ENCODE measurements at places on chromosomes 6 and 20. TPM values are rescaled to one million over a fixed set of nuclear protein-coding genes. Genes with fewer than 3 reads are reported as not detected.
A peak's percentile ranks its signal among the peaks of the same experiment; 100 is the strongest.

Gene GGT7
- polyA plus RNA-seq = 10.6 TPM

- DNase-seq = no peak
Observed at GRCh38 chr20:60768216-60768615, 483.8 kb upstream of the CDH4 start.

Gene SMIM13
- 12.7 TPM for polyA plus RNA-seq

- DNase-seq = no peak
Observed at GRCh38 chr20:58690396-58691135, 2.0 kb upstream of the NPEPL1 start.

DNA sequence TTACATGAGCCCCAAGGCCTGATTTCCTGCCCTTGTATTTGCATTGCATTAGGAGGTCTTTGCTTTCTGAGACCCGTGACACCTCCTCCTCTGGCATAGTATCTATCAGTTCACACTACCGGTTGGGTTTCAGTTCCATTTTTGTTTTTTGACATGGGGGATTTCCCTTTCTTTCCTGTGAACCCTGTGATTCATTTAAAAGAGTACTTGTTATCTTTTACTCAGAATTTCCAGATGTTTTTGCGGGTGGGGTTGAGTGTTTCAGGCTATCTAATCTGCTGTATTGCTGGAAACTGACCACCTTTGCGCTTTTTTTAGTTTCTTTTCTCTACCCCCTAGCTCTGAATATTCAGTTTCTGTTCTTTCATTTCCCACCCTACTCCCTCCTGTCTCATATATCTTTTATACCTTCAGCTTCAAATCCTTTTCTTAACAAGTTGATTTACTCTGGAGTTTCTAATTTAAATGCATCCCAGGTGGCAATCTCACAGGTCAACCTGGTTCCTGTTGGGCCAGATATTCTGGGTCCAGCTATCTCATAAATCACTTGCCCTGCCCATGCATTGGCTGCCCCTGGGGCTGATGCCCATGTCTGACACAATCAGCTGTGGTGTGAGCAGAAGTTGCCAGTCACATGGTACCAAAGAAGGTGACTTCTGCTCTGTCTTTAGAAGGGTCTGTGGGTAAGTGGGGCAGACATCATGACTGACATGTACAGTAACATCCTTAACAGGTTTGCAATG lies 14.3 kb upstream of the NCOA3 start:
- no peak for DNase-seq

GRCh38 chr6:117501722-117502121 lies 19.2 kb downstream of the DCBLD1 start:
- no peak for DNase-seq

DNA sequence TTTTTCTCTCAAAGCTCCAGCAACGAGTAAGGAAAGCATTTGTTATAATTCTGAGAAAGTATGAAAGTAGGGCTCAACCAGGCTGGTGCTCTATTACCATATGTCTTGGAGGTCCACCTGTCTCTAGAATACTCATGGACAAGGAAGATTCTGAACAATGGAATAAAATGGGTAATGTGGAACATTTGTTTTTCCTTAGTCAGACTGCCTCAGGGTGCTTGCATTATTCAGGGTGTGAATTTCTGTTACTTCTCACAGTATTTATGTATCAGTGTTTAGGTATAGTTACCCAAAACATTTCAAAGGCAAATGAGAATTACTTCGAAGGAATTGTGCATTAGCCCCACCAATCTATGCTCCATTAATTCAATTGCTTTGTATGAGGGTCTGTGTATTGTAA lies 586.2 kb upstream of the CITED2 start:
- DNase-seq = no peak

- DNase-seq = no peak
Observed at GRCh38 chr6:155190677-155191076, 73.1 kb upstream of the CLDN20 start.

GRCh38 chr6:118639054-118639964 lies 12.1 kb downstream of the CEP85L start:
- DNase-seq = no peak

DNA sequence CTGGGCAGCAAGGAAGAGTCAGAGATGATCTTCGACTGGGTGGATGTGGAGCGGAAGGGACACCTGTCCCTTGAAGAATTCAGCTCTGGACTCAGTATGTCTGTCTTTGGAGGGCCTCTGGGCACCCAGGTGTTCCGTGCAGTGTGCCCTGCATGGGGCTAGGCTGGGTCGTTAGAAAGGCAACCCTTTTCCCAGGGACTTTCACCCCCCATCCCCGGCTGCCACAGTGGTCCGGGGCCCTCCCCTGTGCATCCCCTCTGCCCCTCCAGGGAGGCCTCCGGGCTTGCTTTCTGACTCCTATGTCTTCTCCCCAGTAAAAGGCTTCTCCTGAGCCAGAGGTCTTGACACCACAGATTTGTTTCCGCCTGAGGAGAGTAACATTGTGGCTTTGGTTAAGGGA lies 16.2 kb downstream of the RAB44 start:
- no peak for DNase-seq

Gene MUC21
- polyA plus RNA-seq = not detected

DNA sequence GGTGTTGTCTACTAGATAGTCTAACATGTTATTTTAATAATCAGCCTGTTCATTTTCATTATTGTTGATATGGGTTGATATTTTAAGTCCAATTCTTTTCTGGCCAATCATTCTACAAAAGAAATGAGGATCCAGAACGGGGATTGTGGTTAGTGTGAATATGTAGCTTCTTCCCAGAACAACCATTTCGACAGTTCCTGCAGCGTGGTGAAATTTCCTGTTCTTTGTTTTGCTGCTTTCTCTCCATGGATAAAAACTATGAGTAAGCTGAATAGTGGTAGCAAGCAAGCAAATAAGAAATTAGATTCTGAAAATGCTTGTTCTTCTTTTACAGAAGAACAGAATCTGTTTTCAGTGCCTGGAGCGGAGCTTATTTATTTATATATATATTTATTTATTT lies 65.5 kb upstream of the F13A1 start:
- no peak for DNase-seq

Gene SHLD1
- polyA plus RNA-seq = 6.5 TPM

Gene ITPR3
- polyA plus RNA-seq = 20.8 TPM

Gene MUC22
- not detected for polyA plus RNA-seq

Gene NR2E1
- not detected for polyA plus RNA-seq

Gene DEFB126
- polyA plus RNA-seq = not detected

DNA sequence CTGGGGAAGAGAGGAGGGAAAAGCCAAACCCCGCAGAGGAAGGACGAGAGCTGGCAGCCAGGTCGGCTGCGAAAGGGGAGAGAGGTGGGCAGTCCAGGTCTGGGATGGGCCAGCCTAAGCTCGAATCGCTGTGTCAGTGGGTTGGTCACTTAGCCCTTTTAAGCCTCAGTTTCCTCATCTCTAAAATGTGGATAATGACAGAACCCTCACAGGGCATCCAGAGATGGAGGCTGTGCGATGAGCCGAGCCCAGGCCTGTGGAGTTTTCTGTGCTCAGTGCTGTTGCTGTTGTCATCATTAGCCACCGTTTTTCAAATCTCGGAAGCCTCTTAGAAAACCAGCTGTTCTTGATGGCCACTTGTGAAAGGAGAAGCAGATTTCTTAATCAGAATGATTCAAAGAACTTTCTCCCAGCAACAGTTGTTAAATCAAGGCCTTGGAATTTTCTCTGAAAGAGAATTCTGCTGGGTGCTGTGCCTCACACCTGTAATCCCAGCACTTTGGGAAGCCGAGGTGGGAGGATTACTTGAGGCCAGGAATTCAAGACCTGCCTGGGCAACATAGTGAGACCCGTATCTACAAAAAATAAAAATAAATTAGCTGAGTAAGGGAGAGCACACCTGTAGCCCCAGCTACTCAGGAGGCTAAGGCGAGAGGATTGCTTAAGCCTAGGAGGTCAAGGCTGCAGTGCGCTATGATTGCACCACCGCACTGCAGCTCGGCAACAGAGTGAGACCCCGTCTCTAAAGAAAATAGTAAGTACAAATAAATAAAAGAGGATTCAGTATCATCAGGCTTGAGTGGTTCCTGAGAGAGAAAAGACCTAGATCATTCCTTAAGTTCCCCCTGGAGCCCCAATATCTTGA lies 46.3 kb upstream of the ENTPD6 start:
- DNase-seq = no peak

Gene SLC52A3
- 0.56 TPM for polyA plus RNA-seq

DNA sequence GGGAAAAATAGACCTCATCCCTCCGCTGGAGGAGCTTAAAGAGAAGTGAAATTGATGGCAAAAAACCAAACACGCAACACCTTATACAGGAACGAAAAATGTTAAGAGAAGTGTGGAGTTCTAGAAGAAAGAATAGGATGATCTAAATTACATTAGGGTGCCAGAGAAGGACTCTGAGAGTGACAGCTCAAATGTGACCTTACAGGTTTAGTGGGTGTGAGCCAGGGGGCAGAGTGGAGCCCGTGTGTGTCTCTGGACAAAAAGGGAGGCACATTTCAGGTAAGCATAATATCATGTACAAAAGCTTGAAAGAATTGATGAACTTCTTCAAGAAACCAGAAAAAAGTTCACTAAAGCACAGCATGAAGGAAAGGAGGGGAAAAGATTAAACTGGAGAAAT lies 20.8 kb downstream of the HLA-DRA start:
- no peak for DNase-seq

DNA sequence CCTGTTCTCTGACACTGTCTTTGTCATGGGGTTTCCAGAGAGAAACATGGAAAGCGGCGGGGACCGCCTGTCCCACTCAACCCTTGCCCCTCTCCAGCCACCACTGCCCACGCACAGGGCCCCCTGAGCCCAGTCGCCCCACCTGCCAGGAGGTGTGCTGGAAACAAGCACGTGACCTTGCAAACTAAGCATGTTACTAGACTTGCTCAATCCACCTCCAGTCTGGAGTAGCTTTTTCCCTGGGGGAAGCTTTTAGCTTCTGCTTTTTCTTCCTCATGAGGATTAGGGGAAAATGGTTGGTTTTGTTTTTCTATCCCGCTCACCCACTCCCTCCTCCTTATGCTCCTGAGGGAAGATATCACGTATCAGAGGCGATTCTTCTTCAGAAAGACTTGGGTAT lies 105.7 kb downstream of the PLEKHG1 start:
- DNase-seq = no peak

GRCh38 chr20:32159766-32160221 lies 47.7 kb downstream of the PLAGL2 start:
- DNase-seq = no peak

GRCh38 chr6:113065611-113066010 lies 718.5 kb downstream of the RFPL4B start:
- no peak for DNase-seq

GRCh38 chr6:144263786-144264185 lies 21.3 kb upstream of the UTRN start:
- DNase-seq = no peak

- DNase-seq = no peak
Observed at GRCh38 chr6:79731471-79731870, 100.3 kb downstream of the SH3BGRL2 start.

DNA sequence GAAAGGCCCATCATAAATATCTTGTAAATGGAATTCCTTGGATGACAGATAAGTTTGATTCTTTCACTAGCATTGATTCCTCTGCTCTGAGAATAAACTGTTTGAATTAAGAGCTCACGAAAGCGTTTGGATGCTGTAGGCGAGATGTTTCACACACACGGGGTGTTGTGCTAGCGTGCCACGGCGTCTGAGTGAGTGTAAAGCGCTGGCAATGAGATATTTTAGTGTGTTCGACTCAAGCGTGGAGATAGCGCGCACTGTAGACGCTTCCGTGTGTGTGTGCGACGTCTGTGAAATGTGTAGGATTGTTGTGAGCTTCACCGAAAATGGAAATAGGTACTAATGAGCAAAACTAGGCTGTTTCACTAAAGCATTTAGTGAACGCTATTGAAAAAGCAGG lies 29.4 kb upstream of the ADRM1 start:
- no peak for DNase-seq

Gene CNR1
- polyA plus RNA-seq = 0.79 TPM

DNA sequence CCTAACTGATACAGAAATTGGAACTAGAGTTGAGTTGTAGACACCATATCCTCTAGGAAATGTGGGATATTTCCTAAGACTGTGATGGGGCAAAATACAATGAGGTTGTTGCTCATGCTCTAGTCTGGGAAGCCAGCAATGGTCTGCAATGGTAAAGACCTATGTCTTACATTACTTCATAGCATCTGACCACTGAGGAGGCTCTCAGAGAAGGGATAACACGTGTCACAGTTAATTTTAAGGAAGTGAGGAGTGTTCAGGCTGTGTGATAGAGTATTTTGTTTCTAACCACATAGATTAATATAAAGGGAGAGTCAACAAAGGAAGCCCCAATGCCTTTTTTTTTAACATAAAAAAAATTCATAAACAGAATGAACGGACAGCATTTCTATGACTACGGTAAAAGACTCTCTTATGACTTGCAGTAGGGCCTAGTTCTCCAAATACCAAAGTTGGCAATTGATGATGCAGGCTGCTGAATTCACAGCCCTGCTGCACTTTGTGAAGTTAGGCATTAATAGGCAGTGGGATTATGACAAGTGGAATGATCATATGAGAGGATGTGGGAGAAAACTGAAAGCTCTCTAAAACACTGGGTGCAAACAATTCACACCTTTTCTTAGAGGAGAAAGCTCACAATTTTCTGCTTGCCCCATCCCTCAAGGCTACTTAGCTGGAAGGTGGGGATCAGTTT lies 13.7 kb downstream of the KCNS1 start:
- DNase-seq = no peak

GRCh38 chr20:22696759-22697158 lies 112.4 kb upstream of the FOXA2 start:
- DNase-seq = no peak

GRCh38 chr6:142846883-142847287 lies 98.1 kb downstream of the HIVEP2 start:
- DNase-seq = peak; percentile 39

Gene TNXB
- polyA plus RNA-seq = 1.7 TPM

DNA sequence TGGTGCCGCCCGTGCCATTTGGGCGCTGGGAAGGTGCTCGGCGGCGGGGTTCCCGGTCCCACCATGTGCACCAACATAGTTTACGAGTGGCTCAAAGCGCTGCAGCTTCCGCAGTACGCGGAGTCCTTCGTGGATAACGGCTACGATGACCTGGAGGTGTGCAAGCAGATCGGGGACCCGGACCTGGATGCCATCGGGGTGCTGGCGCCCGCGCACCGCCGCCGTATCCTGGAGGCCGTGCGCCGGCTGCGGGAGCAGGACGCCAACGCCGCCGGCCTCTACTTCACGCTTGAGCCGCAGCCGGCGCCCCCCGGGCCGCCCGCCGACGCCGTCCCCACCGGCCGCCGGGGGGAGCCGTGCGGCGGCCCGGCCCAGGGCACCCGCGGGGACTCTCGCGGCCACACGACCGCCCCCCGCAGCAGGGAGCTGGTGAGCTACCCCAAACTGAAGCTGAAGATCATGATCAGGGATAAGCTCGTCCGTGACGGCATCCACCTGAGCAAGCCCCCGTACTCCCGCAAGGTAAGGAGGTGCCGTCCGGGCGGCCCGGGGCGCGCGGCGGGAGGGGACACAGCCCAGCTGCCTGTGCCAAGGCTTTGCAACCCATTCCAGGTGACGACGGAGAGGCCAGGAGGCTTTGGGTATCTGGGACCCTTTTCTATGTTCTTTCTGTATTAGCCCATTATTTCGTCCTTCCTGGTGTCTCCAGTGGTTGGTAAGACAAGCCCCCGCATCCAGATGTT lies 547 bp downstream of the SAMD5 start:
- peak; percentile 3 for DNase-seq

- no peak for DNase-seq
Observed at GRCh38 chr20:38573413-38573812, 7.6 kb upstream of the ADIG start.

- peak; percentile 27 for DNase-seq
Observed at GRCh38 chr6:108260126-108260808, 573 bp downstream of the SNX3 start.

- no peak for DNase-seq
Observed at GRCh38 chr6:92538275-92538674, 881.1 kb downstream of the EPHA7 start.

- no peak for DNase-seq
Observed at GRCh38 chr6:1136415-1136774, 175.5 kb upstream of the FOXQ1 start.

All from A549 (cell line).